ENCODE measurements at places on chromosomes 5 and 9.
A peak's percentile ranks its signal among the peaks of the same experiment; 100 is the strongest.

DNA sequence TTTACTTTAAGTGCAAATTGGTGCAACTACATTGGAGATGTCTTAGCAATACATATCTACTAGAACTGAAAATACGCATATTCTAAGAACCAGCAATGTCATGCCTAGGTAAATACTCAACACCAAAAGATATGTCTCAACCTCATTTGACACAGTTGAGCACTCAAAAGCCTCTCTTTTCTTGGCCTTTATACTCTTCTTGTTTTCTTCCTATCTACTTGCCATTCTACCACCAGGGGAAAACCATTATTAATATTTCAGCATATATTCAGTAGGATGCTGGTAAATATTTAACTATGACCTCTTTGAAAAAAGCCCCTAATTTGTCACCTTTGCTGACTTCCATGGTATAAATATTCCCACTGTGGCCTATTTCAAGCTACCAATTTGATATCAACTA is 443.8 kb downstream of the LRRC70 start:
- DNase-seq, result no peak

- DNase-seq, result no peak
These were observed 97.9 kb upstream of the EQTN start for GRCh38 chr9:27394826-27395201.

- peak; percentile 93 for DNase-seq
These were observed 4.5 kb downstream of the ZNF608 start for GRCh38 chr5:124741711-124742496.

GRCh38 chr5:133372293-133372937 is 239.9 kb downstream of the FSTL4 start:
- no peak for DNase-seq

DNA sequence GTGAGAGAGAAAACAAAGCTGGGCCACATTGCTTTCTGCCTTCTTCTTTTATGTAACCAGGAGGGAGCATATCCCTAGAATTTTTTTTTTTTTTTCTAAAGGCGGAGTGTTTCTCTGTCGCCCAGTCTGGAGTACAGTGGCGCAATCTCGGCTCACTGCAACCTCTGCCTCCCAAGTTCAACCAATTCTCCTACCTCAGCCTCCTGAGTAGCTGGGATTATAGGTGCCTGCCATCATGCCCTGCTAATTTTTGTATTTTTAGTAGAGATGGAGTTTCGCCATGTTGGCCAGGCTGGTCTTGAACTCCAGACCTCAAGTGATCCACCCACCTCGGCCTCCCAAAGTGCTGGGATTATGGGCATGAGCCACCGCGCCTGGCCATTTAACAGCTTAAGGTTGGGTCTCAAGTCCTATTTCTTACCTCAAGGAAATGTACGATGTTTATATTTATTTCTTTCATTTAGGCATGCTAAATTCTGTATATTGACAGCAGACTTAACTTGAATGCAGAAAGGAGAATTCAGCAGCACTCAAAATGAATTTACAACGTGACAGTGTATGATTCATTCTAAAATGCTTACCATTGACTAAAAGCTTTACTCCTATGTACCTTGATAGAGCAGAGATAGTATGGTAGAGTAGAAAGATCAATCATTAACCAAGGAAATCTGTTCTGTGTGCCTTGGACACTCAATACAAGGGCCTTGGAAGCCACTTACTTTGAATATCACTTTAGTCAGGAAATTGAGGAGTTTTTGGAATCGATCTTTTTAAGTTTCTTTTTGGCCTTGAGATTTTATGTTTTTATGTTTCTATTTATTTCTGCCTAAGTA is 100.9 kb downstream of the F2RL2 start:
- DNase-seq, result no peak

GRCh38 chr9:137130176-137130755 is 8.7 kb upstream of the GRIN1 start:
- DNase-seq, result no peak

DNA sequence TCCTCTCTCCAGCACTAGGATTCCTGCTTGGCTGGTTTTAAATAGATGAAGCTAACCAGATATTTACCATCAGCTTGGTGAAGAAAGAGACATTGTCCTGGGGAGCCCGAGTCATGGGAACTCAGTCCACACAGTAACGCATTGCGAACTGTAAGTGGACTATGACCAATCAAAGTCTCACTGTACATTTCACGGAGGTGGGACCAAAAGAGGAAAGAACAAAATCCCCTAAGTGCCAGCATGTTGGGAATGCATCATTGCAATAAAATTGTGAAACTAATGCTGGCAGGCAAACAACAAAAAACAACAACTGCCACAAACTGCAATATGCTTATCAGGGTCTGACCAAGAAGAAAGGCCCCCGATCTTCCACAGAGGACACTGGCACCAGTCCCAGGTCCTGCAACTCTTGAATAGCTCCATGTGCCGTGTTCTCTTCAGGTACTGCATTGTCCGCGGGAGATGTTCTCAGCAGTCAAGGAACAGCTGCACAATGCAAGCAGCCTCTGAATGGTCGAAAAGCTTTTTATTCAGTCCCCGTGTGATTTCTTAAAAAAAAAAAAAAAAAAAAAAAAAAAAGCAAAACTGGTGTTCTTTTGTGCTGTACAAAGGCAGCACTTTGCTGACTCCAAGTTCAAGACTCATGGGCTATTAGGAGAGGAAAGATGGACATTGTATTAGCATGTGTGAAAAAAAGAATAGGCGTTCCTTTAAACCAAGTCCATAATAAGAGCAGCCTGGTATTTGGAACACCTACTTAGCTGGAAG is 38.1 kb downstream of the SEMA6A start:
- DNase-seq, result no peak

DNA sequence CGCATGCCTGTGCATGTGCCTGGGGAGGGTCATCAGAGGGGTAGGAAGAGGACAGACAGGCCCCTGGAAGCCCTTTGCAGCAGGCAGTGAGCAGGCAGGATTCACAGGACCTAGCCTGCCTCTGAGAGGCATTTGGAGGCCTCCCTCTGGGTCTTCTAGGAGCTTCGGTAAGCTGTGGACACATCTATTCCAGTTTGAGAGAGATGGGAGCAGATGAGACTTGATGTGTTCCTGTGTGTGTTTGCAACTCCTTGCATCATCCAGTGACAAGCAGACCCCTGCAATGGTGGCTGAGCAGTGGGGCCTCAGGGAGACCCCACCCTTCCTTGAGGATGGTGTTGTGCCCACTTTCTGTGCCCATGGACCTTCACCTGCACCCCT is 64.0 kb downstream of the GADD45G start:
- DNase-seq, result no peak

GRCh38 chr9:110532908-110533665 is 46.5 kb downstream of the SVEP1 start:
- no peak for DNase-seq

GRCh38 chr5:32030222-32030621 is 143.9 kb downstream of the GOLPH3 start:
- no peak for DNase-seq

DNA sequence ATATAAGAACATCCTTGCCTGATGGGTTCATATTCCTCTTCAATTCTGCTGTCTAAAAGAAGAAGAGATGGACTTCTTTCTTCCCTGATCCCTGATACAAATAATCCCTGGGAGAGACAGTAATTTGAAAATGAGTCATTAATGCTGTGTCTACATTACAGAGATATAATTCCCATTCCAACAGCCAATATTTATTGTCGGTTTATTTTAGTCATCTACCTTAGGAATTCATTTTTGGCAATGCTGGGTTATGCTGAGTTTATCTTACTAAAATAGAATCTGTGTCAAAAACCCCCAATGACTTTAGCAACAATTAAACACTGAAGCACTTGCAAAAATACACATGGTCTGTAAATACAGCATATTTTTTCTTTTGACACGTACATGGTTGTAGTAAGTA is 23.9 kb downstream of the ZNF474 start:
- no peak for DNase-seq

DNA sequence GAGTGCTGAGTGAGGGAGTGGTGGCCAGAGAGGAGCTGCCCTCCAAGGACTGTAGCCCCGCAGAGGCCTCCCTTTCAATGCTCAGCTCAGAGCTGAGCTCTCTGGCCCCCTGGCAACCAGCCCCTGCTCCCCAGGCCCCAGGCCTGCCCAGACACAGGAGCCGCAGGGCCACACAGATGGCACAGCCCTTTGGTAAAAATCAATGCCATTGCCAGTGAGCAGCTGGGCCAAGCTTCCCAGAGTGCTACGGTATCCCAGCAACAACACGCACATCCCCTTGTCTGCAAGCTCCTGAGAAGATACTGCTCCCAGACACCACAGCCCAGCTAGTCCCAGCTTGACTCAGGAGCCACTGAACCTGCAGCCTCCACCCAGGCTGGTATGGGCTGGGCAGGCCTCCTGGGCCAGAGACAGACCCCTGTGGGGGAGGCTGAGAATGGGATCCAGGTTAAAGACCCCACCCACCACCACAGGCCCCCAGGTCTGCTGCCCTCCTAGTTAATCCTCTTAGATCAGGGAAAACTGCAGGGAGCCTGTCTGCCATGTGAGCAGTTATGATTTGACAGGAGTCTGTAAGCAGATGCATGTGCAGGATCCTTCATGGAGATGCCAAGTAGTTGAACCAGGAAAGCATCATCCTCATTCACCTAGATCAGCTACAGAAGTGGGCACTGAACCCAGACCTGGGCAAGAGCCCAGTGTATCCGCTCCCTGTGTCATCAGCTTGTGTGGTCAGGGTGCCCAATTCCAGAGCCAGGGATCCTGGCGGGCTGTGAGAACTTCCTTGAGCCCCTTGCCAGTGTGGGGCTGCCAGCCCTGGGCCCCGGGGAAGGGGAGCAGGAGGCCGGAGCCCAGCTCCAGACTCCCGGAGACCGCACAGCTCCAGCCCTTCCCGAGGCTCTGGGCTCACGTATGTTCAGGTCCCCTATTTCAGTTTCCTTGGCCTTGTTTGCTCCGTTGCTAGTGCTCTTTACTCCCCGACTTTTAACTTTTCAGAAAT is 26.7 kb upstream of the ADAMTS2 start:
- DNase-seq, result no peak

- DNase-seq, result no peak
These were observed 300.3 kb downstream of the EFNA5 start for GRCh38 chr5:107370396-107370968.

DNA sequence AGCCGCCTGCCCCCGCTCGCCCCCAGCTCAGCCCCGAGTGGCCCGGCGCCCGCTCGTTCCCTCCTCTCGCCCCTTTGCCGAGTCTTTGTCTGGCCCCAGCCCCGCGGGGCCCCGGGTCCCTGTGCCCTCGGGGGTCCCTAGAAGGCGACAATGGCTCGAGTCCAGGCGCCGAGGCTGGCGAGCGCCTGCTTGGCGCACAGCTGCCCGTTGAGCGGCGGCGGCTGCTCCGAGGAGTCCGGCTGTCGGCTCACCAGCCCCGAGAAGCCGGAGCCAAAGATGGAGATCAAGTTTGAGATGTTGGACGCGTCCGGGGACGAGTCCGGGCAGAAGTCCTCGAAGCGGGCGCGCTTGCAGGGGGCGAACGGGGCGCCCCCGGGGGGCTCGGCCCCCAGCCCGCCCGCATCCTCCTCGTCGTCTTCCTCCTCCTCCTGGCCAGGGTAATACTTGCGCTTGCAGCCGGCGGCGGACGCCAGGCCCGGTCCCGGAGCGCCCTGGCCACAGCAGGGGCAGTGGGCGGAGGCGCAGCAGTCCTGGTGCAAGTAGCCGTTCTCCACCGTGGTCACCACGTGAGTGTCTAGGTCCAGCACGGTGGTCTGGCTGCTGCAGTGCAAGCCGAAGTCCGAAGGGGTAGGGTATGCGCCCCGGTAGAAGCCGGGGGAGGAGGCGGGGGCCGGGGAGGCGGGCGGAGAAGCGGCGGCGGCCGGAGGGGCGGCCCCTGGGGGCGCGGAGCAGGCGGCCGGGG is 1.2 kb downstream of the IER5L start:
- no peak for DNase-seq

DNA sequence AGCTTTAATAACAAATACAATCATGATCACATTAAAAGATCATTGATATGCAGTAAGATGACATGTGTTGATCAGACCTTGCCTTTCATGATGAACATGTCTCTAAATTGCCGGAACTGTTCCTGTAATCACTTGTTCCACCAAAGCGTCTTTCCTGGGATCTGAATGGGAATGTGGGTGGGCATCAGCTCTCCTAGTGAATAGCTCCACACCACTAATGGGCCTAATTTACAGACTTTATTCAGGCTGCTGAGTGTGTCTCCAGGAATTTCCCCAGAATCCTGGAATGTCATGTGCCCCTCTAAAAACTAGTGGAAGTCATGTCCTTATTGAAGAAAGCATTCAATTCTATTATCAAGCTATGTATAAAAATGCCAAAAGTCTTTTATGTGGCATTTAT is 765.1 kb upstream of the CTNND2 start:
- DNase-seq, result no peak

- no peak for DNase-seq
These were observed 87.4 kb downstream of the SGCD start for GRCh38 chr5:156414391-156414790.

DNA sequence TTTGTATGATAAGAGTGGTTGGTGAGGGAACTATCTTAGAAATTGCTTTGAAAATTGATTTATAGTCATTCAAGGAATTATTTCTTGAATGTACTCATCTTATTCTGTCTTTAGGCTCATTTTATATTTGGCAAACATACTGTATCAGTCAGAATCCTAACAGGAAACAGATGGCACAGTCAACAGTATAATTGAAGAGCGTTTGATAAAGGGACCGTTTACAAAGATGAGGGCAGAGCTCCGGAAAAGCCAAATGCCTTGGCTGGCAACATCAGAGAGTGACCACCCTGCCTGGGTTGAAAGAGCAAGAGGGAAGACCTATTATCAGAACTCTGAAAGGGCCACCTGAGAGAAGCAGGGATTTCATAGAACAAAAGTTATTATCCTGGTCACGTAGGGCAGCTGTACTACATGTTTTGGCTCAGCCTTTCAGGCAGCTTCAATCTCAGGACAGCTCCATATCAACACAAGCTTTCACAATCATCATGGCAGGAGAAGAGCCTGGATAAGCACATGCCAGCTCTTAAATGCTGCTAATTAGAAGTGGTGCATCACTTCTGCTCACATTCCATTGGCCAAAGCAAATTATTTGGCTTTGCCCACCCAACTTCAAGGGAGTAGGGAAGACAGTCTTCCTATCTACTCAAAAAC is 47.2 kb upstream of the ARL15 start:
- DNase-seq, result no peak

DNA sequence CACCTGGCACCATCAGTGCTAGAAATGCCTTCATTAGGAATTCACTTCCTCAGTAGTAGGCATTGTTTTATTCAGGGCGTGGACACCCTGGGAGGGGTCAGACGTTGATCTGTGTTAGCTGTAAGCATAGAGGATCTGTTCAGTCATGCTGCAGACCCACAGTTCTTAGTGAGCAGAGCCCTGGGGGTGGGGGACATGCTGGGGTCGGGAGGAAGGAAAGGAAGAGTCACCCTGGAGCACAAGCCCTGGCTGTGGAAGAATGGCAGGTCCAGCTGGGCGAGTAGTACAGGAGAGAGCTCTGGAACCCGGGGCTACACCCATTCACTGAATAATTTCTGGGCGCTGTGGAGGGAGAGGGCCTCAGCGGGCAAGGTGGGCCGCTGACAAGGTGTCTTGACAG is 172.5 kb downstream of the FSTL4 start:
- DNase-seq, result no peak

All from kidney epithelial cell (primary cell).